T-helper 2 cell (primary cell): ENCODE measurements at places on chromosomes 16 and 17.

DNA sequence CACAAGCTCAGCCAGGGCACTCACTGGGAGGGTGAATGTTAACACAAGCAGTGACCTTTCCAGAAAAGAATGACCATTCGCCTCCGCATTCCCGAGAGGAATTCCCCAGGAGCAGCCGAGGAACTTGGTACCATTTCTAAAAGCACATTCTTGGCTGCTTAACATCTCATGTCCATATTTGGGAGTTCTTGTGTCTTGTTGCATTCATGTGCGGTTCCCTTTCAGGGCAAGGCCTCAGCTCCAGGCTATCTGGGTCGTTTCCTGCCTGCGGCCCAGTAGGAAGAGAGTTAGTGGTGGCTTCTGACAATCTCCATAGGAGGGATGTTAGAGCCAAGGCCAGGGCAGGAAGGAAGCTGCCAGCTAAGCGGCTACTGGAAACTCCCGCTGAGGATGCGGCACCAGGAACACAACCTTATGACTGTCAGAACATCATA is 27.8 kb upstream of the MEAK7 start:
- no peak for DNase-seq

GRCh38 chr17:6561446-6561845 is 5.1 kb upstream of the PITPNM3 start:
- no peak for DNase-seq

DNA sequence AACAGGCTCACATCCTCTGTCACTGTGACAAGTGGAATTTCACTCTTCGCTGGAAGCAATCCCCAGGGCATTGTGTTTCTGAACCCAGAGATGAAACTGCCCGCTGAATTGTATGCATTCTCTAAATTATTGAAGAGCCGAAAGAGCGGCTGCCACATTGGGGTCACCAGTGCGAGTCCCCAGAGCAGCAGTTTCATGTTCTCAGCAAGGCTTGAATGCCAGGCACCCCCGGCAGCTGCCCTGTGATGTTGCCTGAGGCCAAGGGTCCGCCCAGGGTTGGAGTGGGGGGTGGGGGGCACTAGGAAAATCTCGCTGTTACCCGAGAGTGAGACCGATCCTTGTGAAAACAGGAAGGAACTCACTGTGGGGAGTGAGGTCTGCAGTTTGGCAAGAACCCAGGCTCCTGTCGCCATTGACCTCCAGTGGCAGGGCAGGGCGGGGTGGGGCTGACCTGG is 20.7 kb upstream of the BCAR1 start:
- DNase-seq, result no peak

- no peak for DNase-seq
These were observed 825 bp downstream of the RPTOR start for GRCh38 chr17:80545499-80545826.

GRCh38 chr17:57092171-57092570 is 7.1 kb downstream of the AKAP1 start:
- no peak for DNase-seq

GRCh38 chr17:82281502-82282238 is 8.2 kb upstream of the CSNK1D start:
- no peak for DNase-seq

- no peak for DNase-seq
These were observed 84.3 kb downstream of the PRKCA start for GRCh38 chr17:66386498-66387351.

GRCh38 chr16:89332243-89332901 is 114.9 kb downstream of the ZNF778 start:
- no peak for DNase-seq

DNA sequence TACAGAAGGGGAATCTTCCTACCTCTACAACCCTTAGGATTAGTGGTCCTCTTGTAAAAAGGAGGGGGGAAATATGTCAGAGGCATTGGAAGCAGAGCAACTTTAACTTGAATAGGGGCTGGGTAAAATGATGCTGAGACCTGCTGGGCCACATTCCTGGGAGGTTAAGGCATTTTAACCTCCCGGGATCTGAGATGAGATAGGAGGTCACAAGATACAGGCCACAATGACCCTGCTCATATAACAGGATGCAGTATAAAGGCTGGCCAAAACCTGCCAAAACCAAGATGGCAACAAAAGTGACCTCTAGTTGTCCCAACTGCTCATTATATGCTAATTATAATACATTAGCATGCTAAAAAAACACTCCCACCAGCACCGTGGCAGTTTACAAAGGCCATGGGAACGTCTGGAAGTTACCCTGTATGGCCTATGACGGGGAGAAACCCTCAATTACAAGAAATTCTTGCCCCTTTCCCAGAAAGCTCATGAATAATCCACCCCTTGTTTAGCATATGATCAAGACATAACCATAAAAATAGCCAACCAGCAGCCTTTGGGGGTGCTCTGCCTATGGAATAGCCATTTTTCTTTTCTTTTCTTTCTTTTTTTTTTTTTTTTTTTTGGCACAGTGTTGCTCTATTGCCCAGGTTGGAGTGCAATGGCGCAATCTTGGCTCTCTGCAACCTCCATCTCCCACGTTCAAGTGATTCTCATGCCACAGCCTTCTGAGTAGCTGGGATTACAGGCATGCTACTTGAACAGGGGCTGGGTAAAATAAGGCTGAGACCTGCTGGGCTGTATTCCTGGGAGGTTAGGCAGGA is 6.2 kb upstream of the C1QTNF1 start:
- no peak for DNase-seq

DNA sequence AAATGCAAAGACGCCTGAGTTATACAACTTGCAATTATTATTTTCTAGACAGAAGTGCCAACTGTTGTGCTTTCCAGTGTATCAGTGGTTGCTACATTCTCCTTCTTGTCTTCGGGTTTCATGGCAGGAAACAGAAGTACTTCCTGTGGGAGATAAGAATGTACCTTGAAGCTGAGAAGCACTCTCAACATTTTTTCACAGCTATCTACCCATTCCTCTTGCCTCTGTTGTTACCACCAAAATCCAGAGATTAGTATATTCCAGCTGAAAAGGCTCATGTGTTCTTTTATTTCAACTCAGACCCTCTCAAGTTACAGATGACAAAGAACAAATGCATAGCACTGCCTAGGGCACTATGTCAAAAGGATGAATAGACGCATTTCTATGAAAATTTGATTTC is 4.8 kb upstream of the ADAT1 start:
- no peak for DNase-seq

- DNase-seq, result no peak
These were observed 336 bp upstream of the BMERB1 start for GRCh38 chr16:15434079-15434424.

DNA sequence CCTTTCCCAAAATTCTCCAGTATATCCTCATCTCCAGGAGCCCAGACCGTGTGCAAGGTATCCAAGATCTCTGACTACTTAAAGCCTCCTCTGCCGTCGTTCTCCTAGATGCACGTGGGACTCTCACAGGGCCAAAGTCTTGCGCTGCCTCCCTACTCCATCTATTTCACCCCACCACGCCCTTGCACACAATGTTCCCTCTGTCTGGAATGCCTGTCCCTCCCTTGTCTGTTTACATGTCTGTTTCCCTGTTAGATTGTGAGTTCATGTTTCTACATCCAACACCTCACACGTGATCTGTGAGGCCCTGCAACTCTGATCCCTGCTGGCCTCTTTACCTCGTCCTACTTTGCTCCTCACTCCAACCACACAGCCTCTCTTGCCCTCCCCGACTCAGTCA is 4.9 kb upstream of the FZD2 start:
- no peak for DNase-seq

GRCh38 chr16:10137341-10137740 is 44.9 kb downstream of the GRIN2A start:
- no peak for DNase-seq

GRCh38 chr16:81315271-81316175 is 761 bp downstream of the GAN start:
- DNase-seq, result peak; percentile 19

- no peak for DNase-seq
These were observed 258.2 kb downstream of the PARN start for GRCh38 chr16:14371778-14372431.

DNA sequence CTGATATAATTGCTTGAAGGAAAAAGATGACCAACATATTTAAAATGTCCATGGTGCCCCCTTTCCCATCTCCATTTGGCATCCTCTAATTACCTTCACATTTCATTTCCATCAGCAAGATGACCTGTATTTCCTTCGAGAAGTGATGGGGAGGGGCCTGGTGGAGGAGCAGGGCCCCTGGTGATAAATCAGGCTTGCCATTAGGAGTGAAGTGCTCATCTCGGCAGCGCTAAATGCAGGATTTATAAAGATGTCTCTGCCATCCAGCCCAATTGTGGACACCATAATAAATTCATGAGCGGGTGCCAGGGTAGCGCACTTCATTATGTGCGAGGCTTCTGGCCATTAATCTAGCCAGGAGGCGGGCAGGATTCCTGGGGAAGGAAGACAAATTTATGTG is 101.5 kb upstream of the IRX6 start:
- no peak for DNase-seq

GRCh38 chr16:31377210-31377903 is 15.8 kb upstream of the ITGAD start:
- peak; percentile 42 for DNase-seq

DNA sequence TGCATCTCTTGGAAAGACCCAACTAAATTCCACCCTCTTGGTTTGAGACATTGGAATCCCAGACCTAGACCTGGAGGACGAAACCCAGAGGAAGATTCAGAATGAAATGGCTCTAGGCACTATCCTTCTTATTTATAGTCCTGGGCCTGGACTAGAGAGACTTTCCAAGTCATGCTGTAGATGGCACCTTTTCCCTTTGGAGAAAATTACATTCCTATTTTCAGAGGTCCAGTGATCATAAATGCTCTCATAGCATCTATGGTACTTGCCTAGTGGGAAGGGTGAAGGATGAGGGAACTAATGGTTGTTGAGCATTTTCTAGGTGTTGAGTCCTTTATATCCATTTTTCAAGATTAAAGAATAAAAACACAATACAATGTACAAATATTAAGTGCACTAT is 37.1 kb downstream of the SPACA3 start:
- no peak for DNase-seq

DNA sequence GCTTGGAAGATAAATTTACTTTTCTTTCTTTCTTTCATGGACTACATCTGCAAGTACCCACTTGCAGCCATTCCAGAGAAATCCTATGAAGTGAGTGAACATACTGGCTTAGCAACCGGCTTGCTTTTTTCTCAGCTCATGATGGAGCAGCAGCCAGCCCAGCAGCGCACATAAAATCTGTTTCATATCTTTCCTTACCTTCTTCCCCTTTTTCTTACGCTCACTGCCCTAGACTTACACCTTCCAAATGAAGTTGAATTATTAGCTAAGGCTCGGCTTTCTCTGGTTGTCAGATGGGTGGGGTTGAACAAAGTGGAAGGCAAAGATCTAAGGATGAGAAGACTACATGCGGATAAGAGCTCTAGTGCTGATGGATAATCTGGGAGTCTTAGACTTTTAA is 13.9 kb upstream of the ABCA8 start:
- no peak for DNase-seq

- DNase-seq, result no peak
These were observed 696.8 kb upstream of the SOX9 start for GRCh38 chr17:71423871-71424546.

DNA sequence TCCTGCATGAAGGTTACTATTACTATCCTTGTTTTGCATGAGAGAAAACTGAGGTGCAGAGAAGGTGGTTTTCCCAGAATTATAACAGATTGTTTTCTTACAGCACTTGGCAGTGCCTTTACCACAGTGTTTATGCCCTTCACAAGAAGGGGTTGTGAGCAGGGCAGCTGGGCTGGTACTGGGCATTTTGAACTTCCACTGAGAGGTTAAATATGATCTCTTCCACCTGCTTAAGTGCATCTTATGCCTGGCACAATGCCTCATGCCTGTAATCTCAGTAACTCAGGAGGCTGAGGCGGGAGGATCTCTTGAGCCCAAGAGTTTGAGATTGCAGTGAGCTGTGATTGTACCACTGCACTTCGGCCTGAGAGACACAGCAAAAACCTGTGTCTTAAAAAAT is 36.2 kb downstream of the NDE1 start:
- no peak for DNase-seq

GRCh38 chr17:9151091-9151490 is 129.8 kb downstream of the NTN1 start:
- DNase-seq, result no peak

- DNase-seq, result no peak
These were observed 1332.3 kb downstream of the CDH11 start for GRCh38 chr16:63789603-63790002.

- peak; percentile 25 for DNase-seq
These were observed 29.0 kb downstream of the PIMREG start for GRCh38 chr17:6473128-6473767.

GRCh38 chr17:74368341-74369081 is 1.2 kb downstream of the GPR142 start:
- peak; percentile 61 for DNase-seq

DNA sequence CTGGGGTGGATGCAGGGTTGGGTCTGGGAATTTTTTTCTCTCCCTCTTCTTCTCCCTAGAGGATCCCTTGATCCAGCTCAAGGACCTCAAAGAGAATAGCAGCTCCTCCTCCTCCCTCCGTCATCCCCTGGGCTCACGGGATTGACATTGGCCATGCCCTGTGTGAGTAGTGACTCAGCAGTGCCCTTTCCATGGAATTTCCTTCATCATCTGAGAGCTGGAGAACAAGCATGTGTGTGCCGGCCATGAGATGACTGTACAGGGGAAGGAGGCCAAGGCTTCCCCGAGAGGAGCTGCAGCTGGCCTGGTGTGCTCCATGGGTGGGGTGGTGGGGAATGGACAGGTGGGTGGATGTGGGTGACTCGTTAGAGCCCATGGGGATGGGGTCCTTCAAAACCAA is 8.9 kb upstream of the WSCD1 start:
- no peak for DNase-seq

GRCh38 chr17:13862346-13862745 is 207.0 kb upstream of the COX10 start:
- DNase-seq, result no peak

GRCh38 chr17:63694229-63694949 is 5.5 kb downstream of the LIMD2 start:
- DNase-seq, result no peak

DNA sequence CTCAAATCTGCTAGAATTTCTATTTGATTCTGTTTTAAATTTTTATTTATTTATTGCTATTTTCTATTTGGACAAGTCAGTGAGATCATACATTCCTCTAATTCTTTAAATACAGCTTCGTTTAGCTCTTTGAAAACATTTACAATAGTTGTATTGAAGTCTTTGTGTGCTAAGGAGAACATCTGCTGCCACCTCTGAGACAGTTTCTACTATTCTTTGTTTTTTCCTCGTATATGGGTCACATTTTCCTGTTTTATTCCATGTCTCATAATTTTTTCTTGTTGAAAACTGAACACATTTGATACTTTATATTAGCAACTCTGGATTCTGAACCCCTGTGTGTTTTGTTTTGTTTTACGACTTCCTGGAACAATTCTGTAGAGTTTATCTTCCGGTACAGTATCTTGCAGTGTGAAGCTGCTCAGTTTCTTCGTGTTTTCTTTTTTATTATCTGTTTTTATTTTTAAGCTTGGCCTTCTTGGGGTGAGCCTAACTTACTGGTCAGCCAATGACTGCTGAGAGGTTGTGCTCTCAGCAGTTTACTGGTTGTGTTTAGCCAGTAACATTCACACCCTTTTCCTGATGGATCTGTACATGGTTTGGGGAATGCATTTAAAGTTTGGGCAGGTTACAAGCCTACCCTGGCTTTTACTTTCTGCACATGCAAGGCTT is 99.0 kb downstream of the CA4 start:
- DNase-seq, result no peak

GRCh38 chr16:58451265-58451689 is 48.7 kb upstream of the NDRG4 start:
- DNase-seq, result no peak
